Jurkat, Clone E6-1 (cell line): ENCODE measurements at places on chromosomes 3 and 15.
A peak's percentile ranks its signal among the peaks of the same experiment; 100 is the strongest.

DNA sequence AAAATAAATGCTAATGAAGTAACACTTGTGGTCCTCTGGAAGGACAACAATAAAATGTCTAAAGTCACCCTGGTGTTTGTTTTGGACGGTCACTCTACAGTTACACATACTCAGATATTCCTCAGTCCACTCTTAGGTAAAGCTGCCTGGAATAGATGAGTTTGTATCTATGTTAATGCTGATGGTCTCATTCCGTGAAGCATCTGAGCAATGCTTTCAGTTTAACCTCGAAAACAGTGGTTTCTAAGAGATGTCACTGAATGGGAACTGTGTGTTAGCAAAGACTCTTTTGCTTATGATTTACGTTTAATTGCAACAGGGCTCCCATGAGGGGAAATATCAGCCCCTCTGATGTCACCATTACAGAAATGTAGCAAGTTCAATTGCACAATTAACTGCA is 49.1 kb downstream of the FBN1 start:
- no peak for DNase-seq

- DNase-seq, result no peak
These were observed 293.3 kb downstream of the C3orf38 start for GRCh38 chr3:88443066-88443465.

DNA sequence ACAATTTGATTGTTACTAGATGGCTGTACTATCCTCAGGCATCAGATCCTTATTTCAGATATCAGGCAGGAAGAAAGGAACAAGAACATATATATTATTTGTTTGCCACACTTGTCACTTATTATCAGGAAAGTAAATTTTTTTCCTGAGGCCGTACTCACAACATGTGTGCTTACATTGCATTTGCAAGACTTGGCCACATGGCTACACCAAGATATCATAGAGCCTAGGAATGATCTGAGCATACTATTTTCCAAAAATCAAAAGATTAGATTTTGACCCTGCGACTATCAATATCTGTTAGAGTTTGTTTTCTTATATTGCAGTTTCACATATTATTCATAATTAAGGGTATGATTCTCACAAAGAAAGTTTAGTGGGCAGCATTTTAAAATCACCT is 426.2 kb upstream of the BCHE start:
- DNase-seq, result no peak

- DNase-seq, result peak; percentile 40
These were observed 26.5 kb downstream of the RTP1 start for GRCh38 chr3:187223799-187224198.

DNA sequence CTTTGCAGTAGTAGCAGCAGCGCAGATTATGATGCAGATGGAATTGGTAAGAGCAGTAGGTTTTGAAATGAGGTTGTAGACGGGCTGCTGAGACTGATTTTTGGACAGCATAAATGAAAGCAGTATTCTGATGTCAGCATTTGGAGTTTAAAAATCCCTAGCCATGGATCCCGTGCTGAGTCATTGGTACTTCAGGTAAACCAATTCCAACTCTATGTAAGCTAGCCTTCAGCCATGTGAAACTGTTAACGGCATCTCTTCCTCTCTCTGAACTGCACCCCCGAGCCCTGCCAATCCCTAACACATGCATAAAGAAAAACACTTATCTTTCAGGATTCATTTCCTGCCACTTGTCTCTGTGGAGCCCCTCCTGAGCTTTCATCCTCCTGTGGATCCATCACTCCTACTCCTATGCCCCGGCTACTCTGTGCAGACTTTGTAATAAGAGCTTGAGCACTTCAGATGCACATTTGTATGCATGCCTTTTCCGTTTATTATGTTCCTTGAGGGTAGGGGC is 119.0 kb downstream of the AKAP13 start:
- no peak for DNase-seq

DNA sequence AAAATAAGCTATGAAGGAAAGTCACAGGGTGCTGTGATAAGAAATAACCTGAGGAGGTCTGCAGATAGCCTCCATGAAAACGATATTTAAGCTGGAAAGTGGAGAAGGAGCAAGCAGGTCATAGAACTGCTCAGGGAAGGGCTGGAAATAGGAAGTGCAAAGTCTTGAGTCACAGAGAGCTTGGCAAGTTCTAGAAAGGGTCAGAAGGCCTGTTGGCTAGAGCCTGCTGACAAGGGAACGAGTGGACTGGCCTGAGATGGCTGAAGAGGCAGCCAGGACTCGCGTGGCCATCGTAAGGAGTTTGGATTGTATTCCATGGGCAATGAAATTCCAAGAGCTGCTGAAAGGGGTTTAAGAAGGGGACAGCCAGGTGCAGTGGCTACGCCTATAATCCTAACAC is 64.7 kb upstream of the IL12A start:
- DNase-seq, result no peak

GRCh38 chr15:58185439-58185838 is 47.3 kb downstream of the AQP9 start:
- DNase-seq, result peak; percentile 4

- DNase-seq, result no peak
These were observed 7.4 kb downstream of the GLB1 start for GRCh38 chr3:33089515-33089914.

- no peak for DNase-seq
These were observed 38.8 kb upstream of the IGSF11 start for GRCh38 chr3:119073258-119074001.

DNA sequence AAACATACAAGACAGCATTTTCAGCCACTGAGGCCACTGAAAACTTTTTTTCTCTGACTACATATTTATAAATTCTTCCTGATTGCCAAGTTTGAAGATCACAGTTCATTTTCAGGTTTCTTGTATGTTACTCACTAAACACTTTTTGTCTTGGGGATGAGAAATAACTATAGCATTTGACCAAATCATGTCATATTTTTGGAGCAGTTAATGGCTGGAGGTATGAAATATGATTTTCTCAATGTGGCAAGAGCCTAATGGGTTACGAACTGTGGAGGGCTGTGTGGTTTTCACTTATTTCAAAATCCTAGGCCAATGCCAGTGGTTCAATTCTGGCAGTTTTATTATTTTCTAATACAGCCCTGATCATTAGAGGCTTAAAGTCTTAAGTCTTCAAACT is 64.4 kb downstream of the USP13 start:
- no peak for DNase-seq

- DNase-seq, result no peak
These were observed 22.3 kb downstream of the GRIP2 start for GRCh38 chr3:14517601-14518431.

DNA sequence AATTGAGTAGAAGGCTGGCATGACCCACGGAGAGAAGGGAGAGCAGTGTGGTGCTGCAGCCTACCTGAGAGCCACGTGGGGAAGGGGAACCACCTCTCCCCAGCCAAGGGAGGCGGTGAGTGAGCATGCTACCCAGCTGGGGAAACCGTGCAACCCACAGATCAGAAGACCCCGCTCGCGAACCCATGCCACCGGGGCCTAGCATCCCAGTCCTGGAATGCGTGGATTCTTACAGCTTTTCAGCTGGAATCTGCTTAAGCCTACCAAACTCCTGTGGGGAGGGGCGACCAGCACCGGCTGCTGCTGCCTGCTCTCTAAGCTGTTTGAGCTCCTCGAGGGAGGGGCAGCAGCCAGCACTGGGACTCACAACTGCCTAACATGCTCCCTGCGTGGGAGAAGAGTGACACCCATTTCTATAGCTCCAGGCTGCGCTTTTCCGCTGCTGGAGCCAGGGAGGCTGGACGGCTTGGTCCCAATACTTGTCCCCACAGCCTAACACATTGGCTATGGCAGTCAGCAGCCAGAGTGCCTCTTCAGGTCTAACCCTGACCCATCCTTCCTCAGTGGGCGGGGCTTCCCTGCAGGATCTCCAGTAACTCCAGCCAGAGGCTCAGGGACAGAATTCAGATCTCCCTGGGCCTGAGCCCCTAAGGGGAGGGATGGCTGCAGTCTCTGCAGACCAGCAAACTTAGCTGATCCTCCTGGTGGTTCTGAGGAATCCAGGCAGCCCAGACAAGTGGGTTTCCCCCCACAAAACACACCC is 20.0 kb upstream of the TEX55 start:
- no peak for DNase-seq

GRCh38 chr3:186818956-186819355 is 12.7 kb upstream of the RFC4 start:
- DNase-seq, result no peak

GRCh38 chr3:172092658-172093057 is 53.3 kb downstream of the FNDC3B start:
- no peak for DNase-seq

DNA sequence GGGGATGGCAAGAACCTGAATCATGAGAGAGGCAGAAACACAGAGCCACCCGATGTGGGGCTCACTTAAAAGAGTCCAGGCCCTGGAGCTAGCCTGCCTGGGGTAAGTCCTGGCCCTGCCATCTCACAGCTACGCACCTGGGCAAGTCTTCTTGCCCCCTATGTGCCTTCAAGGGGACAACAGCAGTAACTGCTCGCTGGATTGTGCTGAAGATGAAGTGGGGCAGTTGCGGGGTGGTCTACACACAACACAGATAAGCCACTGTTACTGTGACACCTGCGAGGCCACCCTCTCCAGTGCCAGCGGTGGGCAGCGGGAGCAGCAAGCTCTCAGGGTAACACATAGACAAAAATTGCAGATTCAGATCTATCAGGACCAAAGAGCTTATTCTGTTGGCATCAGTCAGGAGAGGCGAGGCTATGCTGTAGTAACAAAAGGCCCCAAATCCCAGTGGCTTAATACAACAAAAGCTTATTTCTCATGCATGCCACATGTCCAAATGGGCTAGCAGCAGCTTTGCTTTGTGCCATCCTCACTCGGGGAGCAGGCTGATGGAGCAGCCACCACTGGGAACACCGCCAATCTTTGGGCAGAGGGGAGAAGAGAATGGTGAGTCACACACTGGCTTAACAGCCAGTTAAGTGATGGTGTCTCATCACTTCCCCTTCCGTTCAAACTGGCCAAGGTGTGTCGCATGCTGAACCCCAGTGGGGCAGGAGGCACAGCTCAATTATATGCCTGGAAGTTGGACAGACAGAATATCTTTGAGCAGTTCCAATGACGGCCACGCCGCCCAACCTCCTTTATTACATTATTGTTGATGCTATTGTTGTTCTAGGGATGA is 78.3 kb downstream of the WNT7A start:
- DNase-seq, result no peak

GRCh38 chr3:38509732-38510131 is 13.6 kb downstream of the EXOG start:
- no peak for DNase-seq

- no peak for DNase-seq
These were observed 192.7 kb upstream of the LRIG1 start for GRCh38 chr3:66693461-66694031.

DNA sequence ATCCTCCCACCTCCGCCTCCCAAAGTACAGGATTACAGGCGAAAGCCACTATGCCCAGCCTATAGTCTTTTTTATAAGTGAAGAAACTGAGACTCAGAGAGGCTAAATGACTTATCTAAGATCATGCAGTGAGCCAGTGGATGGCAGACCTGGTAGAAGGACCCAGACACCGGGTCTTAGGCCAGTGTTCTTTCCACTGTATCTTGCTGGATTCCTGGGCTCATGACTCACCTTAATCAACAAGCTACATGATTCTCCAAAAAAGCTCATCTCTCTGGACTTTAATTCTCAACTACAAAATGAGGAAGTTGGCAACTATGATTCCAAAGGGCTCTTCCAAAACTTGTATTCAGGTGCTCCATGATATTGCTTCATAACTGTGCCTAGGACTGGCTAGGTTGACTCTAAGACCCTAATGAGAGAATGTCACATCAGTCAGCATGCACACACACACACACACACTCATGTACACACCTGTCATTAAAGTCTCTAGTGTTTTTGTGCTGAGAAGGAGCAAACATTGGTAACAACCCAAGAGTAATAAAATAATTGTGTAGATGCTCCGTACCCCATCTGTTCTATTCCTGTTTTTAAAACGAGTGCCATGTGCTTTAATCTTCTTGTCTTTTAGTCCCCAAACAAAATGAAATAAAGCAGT is 89.7 kb upstream of the SLC4A7 start:
- no peak for DNase-seq

DNA sequence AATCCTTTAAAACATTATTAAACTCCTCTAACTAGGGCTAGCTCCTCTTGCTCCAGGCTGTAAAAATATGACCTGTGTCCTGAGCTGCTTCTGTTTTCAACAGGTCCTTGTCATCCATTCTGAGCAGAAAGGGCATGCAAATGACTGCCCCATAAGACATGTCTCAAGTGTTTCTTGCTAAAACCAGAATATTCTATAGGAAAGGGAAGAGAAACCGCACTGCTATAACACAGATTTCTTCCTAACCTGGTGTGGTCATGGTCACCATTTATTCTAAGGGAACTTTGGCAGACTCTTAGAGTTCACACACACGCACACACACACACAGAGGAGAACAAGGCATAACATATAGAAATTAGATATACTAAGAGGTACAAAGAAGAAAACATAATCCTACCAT is 34.2 kb upstream of the B3GNT5 start:
- DNase-seq, result no peak

- peak; percentile 25 for DNase-seq
These were observed 25.3 kb downstream of the RAD18 start for GRCh38 chr3:8938021-8938420.

DNA sequence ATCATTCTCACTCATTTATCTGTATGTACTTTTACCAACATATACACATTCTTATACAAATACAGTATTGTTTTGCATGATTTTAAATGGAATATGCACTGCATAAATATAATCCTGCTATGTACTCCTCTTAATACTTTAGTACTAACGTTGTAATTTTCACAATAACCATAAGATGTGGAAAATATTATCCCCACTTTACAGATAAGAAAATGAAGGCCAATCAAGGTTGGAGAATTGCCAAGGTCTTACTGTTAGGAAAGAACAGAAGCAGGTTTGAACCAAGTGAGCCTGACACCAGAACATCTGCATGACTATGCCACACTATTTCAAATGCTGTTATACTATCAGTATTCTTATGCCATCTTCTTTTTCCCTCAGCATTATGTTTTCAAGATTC is 32.9 kb downstream of the BCL2A1 start:
- DNase-seq, result no peak

DNA sequence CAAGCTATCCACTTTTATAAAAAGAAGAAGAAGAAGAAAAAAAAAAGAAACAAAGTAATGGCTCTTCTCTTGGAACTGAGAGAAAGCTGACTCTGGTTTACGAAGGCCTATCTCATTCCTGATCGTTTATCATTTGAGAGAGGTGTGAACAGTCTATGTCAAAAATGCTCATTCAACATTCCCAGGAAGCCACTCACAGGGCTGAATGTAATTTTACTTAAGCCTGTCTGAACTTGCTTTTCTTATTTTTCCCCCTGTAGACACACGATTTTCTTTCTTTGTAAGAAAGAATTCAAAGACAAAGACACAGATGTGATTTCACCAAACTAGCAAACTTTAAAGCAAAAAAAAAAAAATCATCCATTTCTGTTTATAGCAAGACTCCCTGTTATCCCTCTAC is 805.8 kb downstream of the FHIT start:
- no peak for DNase-seq

- DNase-seq, result no peak
These were observed 63.2 kb upstream of the TNFSF10 start for GRCh38 chr3:172586436-172586835.

GRCh38 chr15:93330912-93331544 is 242.0 kb upstream of the RGMA start:
- DNase-seq, result no peak
